Hypothalamus (tissue), 51 donors: ENCODE measurements at places on chromosomes 16 and 17.

- DNase-seq: no peak
These were observed 30.2 kb downstream of the TK2 start for GRCh38 chr16:66519482-66520373.

- no peak for DNase-seq
These were observed 389.0 kb upstream of the CDH11 start for GRCh38 chr16:65510850-65511249.

DNA sequence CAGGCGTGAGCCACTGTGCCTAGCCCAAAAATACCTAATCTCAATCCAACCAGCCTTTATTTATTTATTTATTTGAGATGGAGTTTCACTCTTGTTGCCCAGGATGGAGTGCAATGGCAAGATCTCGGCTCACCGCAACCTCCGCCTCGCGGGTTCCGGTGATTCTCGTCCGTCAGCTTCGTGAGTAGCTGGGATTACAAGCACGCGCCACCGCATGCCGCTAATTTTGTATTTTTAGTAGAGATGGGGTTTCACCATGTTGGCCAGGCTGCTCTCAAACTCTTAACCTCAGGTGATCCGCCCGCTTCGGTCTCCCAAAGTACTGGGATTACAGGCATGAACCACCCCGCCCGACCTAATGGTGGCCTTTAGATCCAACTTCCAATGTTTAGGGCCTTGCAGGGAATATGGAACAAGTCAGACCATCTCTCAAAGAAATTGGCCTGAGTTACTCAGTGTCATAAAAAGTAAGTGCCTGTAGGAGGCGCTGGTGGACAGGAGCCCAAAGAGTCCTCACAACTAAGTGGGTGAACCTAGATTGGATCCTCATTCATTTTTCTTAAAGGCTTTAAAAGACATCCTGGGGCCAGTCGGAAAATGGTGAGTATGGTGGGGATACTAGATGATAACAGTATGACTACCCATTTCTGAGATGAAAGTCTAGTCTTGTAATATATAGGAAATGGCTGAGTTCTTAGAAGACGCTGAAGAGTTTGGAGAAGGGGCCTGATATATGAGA is 4.6 kb downstream of the ZSCAN10 start:
- DNase-seq: no peak

- DNase-seq: no peak
These were observed at the start of gene CACNG5 for GRCh38 chr17:66834919-66835454. CACNG5 (plus strand) TSS chr17:66835117; CDS start chr17:66877333, 42,216 bp downstream.

DNA sequence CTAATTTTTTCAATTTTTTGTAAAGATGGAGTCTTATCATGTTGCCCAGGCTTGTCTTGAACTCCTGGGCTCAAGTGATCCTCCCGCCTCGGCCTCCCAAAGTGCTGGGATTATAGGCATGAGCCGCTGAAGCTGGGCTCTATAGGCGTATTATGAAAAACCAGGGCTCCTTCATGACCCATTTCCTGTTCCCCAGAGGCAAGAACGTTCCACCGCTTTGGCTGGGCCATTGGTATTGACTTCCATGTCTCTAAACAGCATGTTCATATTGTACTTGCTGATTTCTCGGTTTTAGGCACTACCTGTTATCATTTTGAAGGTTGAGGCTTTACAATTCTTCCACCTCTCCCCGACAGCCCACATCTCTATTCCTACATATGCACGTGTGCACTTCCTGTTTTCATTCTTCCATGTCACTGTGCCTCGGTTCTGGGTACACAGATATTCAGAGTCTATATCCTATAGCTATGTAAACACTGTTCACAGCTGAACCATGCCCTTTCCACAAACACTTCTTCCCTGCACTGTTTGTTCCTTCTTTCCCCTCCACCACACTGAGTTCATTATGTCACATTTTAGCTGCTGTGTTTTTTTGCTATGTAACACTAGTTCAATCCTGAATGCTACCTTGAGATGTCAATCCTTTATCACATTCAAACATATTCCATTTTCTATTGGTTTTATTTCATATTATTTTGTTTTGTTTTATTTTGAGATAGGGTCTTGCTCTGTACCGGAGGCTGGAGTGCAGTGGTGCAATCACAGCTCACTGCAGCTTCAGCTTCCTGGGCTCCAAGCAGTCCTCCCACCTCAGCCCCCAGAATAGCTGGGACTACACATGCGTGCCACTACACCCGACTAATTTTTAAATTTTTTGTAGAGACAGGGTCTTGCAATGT is 16.8 kb upstream of the MAPK3 start:
- DNase-seq: no peak

DNA sequence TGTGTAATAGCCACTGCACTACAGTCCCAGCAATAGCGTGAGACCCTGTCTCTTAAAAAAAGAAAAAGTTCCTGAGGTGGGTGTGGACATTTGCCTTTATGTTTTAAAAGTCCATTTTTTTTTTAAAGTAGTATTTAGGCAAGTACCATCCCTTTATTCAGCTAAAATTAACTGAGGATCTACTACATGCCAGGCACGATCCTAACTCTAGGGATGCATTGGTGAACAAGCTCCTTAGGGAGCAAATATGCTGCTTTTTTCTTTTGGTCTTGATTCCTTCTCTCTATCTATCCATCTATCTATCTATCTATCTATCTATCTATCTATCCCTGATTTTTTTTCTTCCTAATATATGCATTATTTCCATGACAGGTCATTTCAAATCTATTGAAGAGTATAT is 44.7 kb downstream of the CMTM3 start:
- no peak for DNase-seq

DNA sequence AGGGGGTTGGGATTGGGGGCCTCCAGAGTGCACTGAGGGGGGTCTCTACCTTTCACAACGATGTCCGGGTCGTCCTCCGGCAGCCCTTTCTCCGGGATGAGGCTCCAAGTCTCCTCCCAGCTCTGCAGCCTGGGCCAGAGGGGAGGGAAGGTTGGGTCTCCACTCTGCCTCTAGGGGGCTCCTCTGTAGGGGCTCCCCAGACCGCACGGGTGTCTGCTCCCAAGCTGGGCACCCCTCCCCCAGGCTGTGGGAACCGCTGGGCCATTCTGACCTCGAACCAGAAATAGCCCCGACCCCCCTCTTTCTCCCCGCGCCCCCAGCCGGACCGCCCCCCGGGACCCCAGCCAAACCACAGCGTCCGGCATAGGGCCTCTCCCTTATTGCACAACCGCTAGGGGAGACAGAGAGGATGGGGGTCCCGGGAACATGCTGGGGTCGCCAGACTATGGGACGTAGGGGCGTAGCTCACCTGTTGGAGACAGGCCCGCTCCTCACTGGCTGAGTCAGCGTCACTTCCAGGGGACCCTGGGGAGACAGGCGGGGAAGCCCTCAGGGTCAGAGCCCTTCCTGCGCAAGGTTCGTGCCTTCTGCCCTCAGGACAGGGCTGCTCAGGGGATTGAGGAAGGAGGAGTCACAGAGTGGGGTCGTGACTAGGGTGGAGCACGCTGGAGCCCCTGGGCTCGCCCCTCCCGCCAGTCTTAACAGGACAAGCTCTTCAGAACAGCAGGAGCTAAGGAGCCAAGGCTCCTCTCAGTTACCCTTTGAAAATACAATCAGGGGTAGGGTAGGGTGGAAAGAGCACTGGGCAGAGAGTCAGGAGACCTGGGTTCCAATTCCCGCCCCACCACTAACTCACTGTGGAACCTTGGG is 2.7 kb downstream of the PLEKHH3 start:
- no peak for DNase-seq

- DNase-seq: no peak
These were observed 34.7 kb downstream of the SOCS3 start for GRCh38 chr17:78325076-78325687.

- no peak for DNase-seq
These were observed 30.7 kb upstream of the EIF1 start for GRCh38 chr17:41657936-41658335.

DNA sequence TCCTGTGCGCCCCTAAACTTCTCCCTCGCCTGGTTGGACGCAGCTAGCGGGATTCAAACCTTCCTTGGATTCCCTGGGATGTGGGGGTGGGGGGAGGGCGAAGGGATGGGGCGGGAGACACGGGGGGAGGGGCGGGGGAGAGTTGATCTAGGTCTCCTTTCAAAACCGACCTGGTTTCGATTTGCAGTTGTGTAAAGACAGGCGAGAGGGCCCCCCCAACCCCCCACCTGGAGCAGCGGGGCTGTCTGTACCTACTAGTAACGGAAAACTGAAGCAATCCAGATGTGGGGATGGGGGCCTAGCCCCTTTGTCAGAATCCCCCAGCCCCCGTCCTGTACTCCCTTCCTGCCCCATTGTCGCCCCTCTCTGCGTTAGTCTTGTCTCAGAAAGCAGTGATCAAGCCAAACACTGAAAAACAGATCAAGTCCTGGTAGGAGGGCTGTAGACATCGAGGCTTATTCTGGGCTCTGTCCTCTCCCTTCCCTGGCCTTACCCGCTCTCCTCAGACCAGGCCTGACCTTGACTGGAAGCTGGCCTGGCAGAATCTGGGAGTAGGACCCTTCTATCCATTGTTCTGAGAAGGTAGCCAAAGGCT is 902 bp downstream of the DLX4 start:
- no peak for DNase-seq

DNA sequence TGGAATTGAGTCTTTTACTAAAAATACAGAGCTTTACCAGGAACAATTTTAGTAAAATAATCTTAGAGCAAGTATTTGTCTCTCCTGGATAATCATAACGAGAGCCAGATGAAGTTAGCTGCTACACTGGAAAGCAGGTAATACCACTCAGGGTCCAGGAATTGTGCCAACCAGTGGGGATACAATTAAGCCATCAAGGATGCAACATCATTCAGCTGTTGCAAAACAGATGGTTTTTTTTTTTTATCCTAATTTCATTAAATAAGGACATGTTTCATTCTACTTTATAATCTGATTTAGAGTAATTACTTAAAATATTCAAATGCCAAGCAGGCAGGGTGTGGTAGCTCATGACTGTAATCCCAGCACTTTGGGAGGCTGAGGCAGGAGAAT is 10.2 kb downstream of the MMD start:
- no peak for DNase-seq

GRCh38 chr16:4409081-4409932 is 7.1 kb downstream of the CORO7 start:
- no peak for DNase-seq

GRCh38 chr17:9322326-9322725 is 253.3 kb downstream of the STX8 start:
- DNase-seq: no peak

DNA sequence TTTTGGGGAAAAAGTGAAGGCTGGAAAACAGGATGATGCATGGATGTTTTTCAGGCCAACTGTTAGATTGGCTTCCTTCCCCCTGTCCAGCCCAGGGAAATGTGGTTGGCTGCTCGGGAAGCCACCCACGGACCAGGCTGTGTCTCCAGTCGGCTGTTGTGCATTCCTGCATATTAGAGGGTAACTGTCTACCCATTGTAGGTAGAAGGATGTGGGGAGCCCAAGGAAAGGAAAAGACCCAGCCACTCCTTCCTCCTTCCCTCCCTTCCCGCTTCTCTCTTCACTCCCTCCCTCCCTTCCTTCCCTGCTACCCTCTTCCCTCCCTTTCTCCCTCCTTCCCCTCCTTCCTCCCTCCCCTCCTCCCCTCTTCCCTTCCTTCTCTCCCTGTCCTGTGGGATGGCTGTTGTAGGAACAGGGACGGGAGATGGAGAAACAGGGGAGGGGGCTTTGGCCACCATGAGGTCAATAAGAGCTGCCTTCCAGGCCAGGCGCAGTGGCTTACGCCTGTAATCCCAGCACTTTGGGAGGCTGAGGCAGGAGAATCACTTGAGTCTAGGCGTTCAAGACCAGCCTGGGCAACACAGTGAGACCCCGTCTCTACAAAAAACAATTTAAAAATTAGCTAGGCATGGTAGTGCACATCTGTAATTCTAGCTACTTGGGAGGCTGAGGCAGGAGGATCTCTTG is 16.9 kb downstream of the SYT17 start:
- DNase-seq: no peak

- DNase-seq: no peak
These were observed 176.8 kb upstream of the CIBAR2 start for GRCh38 chr16:85288869-85289660.

DNA sequence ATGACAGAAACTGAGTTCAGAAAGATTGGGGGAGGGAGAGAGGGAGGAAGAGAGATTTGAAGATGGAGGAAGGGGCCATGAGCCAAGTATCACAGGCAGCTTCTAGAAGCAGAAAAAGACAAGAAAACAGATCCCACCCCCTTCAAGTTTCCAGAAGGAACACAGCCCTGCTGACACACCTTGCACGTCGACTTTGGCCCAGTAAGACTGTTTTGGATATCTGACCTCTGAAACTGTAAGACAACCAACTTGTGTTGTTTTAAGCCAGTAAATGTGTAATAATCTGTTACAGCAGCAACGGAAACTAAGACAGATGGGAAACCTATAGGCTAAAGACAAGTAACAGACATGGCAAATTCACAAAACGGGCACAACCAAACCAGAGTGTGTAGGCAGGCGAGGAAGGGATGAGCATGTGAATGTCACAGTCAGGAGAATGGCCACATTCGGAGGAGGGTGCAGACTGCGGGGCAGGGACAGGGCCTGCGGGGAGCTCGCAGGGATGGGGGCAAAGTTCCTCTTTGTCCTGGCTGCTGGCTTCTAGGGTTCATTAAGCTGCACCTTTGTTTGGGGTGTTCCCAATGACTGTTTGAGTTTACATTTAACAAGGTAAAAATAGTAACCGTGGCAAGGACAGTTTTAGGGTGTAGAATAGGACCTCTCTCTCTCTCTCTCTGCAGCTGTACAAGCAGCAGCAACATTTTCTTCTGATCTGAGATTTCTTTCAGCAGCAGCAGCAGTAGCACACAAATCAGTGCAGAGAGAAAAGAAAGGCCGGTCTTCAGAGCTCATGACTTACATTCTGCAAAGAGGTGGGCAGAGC is 18.3 kb upstream of the ATP2C2 start:
- no peak for DNase-seq

DNA sequence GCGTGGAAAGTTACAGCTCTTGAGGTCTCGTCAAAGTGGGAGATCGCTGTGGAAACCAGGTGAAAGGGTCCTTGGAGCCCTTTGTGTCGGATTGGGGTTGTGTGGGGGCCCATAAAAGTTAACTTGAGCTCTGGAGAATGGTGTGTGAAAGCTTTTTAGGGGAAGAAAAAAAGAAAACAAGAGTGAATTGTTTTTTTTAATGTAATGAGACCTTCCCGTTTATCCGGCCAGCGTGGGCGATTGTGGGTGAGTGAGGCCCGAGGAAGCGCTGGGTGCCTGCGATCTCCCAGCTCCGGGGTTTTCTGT is 150.6 kb downstream of the MSI2 start:
- no peak for DNase-seq

DNA sequence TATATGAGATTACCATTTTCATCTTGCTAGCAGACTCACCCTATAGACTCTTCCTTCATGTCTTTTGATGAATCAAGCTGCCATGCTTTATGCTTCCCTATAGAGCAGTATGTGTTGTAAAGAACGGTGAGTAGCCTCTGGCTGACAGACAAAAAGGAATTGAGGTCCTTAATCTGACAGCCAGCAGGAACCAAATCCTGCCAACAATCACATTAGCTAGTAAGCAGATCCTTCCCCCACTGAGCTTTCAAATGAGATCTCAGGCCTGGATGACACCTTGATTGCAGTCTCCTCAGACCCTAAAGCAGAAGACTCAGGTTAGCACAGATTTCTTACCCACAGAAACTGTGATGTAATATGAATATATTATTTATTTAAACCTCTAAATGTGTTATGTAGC is 577.0 kb downstream of the CDH11 start:
- DNase-seq: no peak

- no peak for DNase-seq
These were observed 13.3 kb downstream of the SEC14L1 start for GRCh38 chr17:77153999-77154586.

- DNase-seq: no peak
These were observed 17.0 kb upstream of the RFFL start for GRCh38 chr17:35080536-35080935.
